ENCODE measurements at places on chromosomes 2 and 18.

DNA sequence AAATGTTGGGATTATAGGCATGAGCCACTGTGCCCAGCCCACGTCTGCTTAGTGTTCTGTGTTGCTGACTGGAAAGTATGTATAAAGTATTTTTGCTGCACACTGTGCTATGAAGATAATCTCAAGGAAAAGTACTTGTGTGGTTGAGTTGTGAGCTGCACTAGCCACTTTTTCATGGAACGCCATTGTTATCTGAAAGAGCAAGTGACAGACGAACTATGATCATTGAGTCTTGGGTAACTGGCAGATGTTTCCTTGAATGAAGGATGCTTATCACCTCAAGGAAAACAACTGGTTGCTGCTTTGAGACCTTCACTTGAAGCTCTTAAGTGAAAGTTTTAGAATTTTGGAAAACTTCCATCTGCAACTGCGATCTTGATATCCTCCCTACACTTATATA, 82.2 kb upstream of the KCTD1 start:
- no peak for DNase-seq

DNA sequence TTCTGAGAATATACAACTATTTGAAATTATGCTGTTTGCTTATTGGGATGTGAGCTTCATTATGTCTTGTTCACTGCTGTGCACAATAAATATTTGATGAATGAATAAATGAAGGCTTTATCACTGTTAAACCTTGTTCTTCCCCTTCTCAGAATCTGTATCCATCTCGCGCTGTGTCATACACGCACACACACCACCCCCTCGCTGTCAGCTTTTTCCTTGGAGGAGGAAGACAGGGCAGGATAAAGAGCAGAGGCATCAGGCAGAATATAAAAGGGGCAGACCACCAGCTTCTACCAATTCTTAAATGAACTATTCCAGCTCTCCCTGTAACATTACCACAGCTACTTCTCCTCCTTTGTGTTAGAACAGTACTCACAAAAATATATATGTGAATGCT, 75.0 kb downstream of the CD226 start:
- DNase-seq: no peak

- DNase-seq: no peak
Observed at GRCh38 chr2:33247365-33247764, 229.1 kb upstream of the RASGRP3 start.

GRCh38 chr2:204550751-204551511, 5.7 kb downstream of the PARD3B start:
- no peak for DNase-seq

GRCh38 chr2:215465256-215465655, 29.4 kb upstream of the FN1 start:
- DNase-seq: no peak

DNA sequence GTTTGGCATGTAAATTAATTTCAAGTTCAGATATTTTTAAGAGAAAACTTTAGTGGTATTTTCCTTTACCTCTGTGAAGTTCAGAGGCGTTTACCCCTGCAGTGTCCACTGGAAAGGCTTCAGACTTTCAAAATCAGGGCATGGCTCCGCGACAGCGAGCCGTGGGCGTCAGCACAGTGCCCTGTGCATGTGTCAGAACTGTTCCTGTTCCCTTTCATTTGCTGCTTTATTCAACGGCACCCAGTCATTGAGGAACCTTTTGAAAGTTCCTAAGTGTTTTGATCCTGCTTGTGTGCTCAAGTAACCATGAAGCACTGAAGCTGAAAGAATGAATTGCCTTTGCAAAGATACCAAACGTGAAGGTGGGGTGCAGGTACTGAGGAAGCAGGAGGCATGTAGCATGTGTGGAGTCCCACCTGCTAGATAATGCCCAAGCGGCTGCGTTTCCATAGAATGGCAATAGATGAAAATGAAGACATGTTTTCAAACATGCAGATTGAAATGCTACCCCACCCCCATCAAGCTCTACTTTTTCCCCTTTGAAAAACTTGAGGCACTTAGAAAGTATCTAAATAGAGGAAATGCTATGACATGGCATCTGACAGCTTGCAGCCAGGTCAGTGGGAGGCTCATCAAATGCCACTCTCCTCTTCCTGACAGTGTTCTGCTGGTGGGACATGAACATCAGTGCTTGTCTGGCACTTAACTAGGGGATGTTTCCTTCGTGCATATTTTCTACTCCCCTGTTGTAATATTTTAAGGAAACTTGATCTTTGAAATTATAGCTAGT, 148.6 kb downstream of the ZNF236 start:
- DNase-seq: no peak

GRCh38 chr2:69231612-69232277, 155.3 kb downstream of the GFPT1 start:
- no peak for DNase-seq

- DNase-seq: no peak
Observed at GRCh38 chr2:168713325-168713724, 89.1 kb upstream of the NOSTRIN start.

GRCh38 chr2:219875036-219875435, 247.6 kb downstream of the SLC4A3 start:
- no peak for DNase-seq

DNA sequence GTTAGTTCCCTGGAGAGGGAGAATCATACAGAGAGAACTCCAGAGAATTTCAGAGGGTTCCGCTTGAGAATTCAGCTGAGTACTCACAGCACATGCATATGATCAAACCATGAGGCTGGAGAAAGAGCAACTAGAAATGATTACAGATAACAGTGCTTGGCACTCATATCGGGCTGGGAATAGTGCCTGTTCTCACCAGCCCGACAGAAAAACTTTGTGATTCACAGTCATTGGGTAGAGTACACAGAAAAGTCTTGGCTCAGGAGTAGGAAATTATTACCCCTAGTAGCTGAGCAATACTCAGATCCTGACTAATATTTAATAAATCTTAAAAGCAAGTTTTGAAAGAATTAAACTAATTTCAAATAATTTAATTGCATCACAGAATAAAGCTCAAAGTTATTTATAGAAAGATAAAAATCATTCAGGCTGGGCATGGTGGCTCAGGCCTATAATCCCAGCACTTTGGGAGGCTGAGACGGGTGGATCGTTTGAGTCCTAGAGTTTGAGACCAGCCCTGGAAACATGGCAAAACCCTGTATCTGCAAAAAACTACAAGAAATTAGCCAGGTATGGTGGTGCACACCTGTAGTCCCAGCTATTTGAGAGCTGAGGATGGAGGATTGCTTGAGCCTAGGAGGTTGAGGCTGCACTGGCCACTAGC, 6.8 kb downstream of the WDPCP start:
- DNase-seq: no peak

DNA sequence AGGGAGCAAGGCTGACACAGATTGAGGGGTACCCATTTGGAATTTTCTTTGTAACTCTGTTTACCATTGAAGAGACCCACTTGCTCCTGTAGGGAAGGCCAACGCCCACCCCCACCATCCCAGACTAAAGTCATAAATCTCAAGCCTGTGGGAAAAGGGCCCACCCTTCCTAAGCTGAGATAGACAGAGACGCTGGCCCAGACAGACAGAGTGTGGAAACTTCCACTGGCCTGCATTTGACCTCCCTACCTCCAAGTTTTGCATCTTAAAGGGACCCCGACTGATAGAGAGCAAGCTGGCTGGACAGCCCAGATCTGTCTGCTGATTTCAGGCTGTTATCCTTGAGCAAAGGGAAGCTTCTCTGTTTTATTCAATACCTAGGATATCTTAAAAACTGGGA, 48.2 kb upstream of the SLC14A2 start:
- DNase-seq: no peak

DNA sequence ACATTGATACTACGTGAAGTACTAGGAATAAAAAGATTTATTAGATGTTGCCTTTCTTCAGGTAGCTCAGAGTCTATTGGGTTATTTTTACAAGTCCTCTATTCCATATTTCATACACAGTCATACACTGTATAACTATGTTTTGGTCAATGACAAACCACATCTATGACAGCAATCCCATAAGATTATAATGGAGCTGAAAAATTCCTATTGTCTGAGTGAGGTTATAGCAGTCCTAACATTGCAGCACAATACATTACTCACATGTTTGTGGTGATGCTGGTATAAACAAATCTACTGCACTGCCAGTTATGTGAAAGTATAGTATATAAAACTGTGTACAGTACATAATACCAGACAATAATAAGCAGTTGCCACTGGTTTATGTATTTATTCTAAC, 595.1 kb downstream of the MBD2 start:
- no peak for DNase-seq

DNA sequence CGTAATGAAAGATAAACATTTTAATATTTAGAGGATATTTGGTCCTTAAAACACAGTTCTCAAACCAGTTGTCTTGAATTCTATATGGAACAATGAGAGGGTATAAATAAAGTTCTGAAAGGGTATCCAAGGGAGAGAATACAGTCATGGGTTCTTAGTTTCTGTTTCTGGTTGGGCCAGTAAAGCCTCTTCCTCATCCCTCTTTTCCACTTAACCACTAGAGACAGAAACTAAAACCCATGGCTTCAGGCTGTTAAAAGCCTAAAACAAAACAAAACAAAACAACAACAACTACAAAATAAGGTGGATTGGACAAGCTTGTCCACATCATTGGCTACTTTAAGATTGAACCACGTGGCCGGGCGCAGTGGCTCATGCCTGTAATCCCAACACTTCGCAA, 18.8 kb downstream of the COQ10B start:
- no peak for DNase-seq

GRCh38 chr2:102660070-102660469, 40.7 kb downstream of the SLC9A2 start:
- DNase-seq: peak; percentile 51

DNA sequence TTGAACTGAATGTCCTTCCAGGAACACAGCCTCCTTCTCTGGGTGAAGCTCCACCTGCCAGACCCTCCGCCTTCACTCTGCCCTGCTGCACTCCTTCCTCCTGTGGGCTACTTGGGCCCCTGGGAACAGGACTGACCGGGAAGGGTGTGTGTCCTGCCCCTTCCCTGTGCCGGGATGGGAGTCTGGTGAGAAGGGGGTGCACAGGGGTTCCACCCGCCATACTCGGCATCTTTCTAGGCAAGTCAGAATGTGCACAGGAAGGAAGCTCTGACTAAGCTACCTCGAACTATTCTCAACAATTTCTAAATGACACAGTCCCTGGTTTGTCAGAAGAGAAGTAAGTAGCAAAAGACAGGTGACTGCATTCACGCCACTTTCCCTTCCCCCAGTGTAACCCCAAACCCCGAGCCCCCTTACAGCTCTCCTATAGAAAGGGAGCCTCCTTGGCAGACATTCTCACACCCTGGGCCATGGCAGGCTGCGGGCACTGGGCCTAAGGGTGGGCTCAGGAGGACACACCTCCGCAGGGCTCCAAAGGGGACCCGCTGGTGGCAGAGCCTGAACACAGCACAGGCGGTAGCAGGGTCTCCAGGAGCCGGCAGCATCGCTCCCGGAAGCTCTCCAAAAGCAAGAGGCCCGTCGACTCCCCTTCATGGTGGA, 184.1 kb downstream of the HDAC4 start:
- no peak for DNase-seq

- no peak for DNase-seq
Observed at GRCh38 chr2:176845718-176846117, 366.9 kb upstream of the HNRNPA3 start.

DNA sequence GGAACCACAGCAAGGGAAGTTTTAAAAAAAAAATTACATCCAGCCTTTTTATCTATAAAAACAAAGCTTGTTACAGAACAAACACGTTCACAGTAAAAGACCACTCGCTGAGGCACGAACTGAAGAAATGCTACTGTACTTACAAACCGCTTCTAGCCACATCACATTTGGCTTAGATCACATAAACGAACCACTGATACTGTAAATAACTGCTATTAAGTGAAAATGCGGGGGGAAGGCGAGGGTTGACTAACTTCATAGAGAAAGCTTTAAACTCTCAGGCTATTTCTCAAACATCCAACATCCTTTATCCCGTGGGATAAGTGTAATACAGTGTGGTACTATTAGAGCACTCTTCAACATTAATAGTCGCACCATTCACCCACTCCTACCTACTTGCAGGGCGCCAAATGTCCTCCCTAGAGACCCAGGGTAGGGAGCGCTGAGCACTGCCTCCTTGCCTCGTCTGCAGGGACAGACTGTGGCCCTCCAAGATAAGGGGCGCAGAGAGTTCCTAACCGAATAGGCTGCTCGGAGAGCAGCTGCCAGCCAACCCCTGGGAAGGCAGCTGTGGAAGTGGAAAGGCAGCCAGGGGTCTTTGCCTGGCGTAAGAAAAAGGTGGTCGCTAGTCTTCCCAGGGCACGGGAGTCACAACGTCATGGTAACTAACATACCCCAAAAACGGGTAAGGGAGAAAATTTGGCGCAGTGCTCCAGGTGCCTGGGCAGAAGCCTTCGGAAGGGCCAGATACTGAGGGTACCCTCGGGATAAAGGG, 854 bp downstream of the GPR155 start:
- peak; percentile 22 for DNase-seq

DNA sequence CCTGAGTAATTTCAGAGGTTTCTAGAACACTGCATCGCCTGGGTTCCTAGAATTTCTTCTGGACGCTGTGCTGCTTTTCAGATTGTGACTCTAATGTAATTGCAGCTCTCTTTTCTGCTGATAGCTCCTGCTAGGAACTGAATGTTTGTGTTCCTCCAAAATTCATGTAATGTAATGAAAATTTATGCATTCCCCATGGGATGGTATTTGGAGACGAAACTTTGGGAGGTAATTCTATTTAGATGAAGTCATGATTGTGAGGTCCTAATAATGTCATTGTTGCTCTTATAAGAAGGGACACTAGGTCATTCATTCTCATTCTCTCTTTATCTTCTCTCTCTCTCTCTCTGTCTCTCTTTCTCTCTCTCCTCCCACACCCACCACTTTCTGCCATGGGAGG, 223.9 kb upstream of the DOK6 start:
- DNase-seq: no peak

DNA sequence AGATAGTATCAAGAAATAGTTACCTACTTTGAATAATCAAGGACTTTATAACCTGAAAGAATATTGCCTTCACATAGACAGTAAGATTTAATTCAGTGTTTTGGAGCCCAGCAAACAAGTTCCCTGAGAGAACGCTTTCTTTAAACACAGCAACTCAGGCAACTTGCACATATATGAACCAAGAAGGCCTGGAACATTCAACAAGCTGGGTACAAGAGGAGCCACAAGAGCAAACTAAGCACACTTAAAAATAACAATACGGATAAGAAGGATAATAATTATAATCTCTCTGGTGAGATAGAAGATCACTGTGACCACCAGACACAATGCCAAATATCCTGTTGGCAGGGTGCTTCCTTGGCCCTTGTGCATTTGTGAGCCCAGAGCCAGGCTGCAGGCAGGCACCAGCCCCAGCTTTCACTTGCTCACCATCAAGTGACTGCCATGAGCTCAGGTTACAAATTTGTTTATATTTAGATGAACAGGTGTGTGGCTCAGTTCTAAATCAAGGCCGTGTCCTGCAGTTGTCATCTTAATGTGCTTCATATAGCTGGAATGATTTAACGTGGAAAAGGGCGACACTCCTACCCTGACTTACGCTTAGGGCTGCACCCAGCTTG, 446.6 kb downstream of the IRS1 start:
- DNase-seq: no peak
